Hippocampal formation (tissue), 2 donors: ENCODE measurements at places on chromosomes 12 and 14.
A peak's percentile ranks its signal among the peaks of the same experiment; 100 is the strongest.

GRCh38 chr12:67677166-67677565 is 28.6 kb downstream of the DYRK2 start:
- no peak for DNase-seq

GRCh38 chr12:54521293-54522060 is 23.9 kb downstream of the NCKAP1L start:
- no peak for DNase-seq

GRCh38 chr12:6311822-6312528 is 1.5 kb downstream of the PLEKHG6 start:
- no peak for DNase-seq

- peak; percentile 96 for DNase-seq
Observed at GRCh38 chr12:94459728-94460615, at the start of gene CEP83. Gene CEP83 (minus strand): TSS chr12:94459867. CDS start chr12:94412490, 47,377 bp downstream.

- no peak for DNase-seq
Observed at GRCh38 chr12:122790393-122791075, 16.2 kb downstream of the CCDC62 start.

GRCh38 chr12:41224066-41224465 is 35.9 kb downstream of the PDZRN4 start:
- no peak for DNase-seq
